ENCODE measurements at places on chromosomes 7 and 10.

DNA sequence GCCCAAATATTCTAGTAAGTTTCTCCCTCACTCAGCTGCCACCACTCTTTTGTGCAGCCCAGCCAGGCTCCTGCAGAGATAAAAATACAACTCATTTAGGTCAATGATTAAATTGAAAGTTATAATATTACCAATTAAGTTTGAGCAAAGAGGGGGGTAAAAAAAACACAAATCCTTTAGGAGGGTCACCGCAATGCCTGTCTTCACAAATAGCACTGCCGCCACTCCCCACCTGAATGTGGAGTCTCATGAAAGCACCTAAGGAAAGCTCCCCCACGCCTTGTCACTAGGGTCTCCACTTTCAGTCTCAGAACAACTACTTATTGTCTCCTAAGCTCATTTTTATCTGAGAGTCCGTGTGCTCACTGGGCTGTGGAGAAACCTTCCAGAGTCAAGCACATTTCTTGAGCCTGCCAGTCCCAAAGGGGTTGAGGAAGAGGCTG is 148.7 kb downstream of the FGFR2 start:
- no peak for DNase-seq

DNA sequence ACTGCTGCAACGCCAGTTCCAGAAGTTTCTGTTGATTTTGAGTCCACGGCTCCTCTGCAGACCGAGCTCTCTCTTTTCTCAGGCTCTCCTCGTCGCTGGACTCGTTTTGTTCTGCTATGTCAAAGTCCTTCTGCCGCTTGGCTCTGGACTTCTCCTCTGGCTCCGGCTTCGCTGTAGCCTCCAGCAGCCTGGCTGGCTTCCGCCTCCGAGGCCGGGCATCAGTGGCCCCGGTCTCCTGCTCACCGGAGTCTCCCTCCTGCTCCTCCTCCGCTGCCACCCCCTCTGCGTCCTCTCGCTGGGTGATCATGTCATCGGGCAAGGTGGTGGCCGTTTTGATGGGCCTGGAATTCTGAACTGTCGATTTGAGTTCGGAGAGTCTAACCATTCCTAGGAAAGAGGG is 225.2 kb downstream of the MLLT10 start:
- DNase-seq = no peak

- DNase-seq = no peak
Observed at GRCh38 chr10:19745672-19746071, 70.6 kb upstream of the PLXDC2 start.

GRCh38 chr7:48028938-48029337 is at the start of gene SUN3:
TSS of gene SUN3 (minus strand) at chr7:48029107. CDS start at chr7:48028938, 169 bp downstream.
- no peak for DNase-seq

GRCh38 chr7:1809070-1809469 is 139.0 kb downstream of the ELFN1 start:
- no peak for DNase-seq

DNA sequence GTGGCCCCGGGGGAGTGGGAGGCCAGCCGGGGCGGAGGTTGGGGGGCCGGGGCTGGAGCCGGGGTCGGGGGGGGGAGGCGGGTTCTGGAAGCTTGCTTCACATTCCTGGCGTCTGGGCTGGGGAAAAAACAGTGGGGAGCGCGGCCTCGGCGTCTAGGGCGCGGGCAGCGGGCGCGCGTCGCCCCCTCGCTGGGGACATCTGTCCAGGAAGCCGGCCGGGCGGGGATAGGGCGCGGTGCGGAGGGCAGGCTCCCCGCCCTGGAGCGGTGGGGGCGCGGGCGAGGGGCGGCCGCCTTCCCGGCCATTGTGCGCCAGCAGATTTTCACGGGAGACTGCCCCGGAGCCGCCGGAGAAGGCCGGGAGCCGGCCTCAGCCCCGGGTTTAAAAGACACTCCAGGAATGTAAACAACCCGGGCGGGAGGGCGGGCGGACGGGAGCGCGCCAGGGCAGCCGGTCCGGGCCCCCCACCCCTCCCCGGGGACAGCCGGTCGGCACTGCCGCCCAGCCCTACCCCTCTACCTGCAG is 1.4 kb downstream of the ZMIZ1 start:
- DNase-seq = no peak

- no peak for DNase-seq
Observed at GRCh38 chr7:8629504-8629903, 196.1 kb downstream of the NXPH1 start.

DNA sequence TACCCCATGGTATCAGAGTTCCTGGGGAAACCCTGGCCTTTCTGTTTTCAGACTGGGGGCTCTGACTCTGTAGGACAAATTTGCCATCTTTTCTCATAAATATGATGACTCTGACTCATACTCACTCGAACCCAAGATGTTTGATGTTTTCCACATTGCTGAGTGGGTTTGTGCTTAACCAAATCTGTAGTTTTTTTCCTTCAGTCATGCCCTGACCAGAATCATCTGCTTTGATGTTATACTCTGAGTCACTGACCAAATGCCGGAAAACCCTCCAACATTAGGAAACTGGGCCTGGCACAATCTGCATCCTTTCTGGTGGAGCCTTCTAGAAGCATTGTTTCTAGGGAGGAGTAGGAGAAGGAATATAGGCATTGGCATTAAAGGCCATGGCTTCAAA is 118.7 kb downstream of the C10orf105 start:
- DNase-seq = no peak

GRCh38 chr7:48250441-48250951 is 79.2 kb downstream of the ABCA13 start:
- no peak for DNase-seq

DNA sequence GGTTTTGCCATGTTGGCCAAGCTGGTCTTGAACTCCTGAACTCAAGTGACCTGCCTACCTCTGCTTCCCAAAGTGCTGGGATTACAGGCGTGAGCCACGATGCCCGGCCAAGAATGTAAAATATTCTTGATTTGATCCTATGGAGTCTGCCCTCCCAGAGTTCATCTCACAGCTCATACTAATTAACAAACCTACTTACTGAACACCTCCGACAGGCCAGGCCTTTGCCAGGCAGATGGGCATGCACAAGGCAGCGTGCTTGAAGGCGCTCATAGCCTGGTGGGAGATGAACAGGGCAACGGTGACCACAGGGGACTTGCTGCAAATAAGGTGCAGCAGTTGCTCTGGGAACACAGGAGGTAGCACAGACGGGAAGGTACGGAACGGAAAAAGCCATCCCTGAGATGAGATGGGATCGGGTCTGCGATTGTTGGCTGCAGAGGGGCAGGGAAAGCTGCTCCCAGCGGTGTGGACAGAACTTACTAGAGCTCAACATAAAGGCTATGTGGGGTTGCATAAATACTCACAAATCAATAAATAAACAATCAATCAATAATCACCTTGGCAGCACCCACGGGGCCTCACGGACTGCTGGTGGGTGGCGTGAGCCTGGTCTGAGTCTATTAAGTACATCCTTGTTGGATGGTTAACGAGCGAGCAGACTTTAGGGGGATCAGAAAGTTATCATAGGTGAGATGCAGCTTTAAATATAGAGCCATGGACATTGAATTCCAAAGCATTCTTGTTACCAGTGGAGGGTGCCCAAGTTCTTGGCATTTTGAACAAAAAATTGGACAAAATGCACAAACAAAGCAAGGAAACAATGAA is 4.7 kb downstream of the ACBD7 start:
- DNase-seq = no peak
